ENCODE measurements at places on chromosomes 2 and 18.

- DNase-seq = no peak
Measured at GRCh38 chr2:127226520-127227263, 6.6 kb upstream of the CYP27C1 start.

GRCh38 chr18:49247781-49248180 lies 212.7 kb downstream of the DYM start:
- DNase-seq = no peak

DNA sequence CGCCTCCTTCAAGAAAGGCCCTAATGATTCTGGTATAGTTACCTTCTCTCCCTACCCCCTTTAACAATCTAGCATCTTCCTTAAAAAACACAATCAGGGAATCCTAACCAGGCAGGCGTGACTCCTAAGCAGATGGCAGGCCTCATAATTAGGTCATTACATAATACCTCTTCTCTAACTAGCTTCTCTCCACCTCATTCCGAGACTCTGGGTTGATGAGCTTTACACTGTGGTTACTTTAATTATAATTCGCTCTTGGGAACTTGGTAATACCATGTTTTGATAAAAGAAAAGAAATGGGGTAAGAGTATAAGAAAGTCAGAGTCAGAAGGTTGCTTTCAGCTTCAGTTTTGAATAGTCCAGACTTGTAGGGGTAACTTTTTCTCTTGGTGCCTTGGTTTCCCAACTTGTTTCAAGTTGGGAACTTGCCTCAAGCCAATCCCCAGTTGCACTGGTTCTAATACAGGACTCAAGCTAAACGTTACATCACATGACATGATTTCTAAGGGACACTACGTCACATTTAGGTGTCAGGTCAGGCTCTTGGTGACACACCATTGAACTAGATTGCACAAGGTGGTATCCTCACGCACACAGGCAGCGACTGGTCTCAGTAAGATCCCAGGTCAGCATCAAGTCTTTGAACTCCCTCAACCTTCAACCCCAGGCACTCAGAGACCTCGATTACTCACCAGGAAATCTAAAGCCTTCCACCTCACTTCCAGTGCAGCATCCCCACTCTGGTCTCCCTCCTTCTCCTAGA lies 59.2 kb downstream of the AAK1 start:
- DNase-seq = no peak

GRCh38 chr2:207619764-207620203 lies 5.4 kb downstream of the METTL21A start:
- no peak for DNase-seq

GRCh38 chr2:100944617-100945432 lies 57.3 kb upstream of the RPL31 start:
- DNase-seq = no peak

DNA sequence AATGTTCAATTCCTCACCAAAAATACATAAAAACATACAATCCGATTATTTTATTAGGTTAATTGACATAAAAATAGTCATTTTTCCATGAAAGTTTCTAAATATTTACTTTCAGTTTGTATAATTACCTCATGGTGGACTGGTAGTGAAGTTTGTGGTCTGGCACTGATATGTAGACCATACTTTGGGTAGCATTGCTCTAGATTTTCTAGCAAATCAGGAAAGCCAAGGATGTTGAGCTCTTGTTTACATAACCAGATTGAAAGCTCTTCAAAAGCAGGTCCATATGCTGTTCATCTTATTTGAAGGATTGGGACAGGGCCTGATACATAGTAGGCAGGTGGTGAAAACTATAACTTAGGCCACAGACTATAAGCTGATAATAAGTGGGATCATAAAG lies 61.8 kb downstream of the COMMD1 start:
- DNase-seq = no peak

DNA sequence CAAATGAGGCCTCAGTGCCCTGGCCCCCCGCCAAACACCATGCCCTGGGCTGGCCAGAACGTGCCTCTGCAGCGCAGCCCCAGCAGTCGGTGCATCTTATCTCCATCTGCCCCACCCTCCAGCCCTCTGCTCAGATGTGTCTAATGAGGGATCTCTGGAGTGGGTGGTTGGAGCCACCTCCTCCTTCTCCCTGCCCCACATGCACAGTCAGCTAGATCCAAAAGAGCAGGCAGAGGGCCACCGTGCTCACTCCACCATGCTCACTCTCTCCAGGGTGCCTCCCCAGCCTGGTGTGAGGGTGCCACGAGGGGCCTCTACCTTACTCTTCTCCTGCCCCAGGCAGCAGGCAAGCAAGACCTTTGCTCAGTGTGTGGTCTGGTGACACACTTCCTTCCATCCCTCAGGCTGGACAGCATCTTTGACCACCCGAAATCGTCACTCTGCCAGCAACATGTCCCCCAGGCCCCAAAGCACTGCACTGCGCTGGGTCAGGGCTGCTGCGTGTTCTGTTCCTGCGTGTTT lies 266.1 kb upstream of the HDAC4 start:
- no peak for DNase-seq

DNA sequence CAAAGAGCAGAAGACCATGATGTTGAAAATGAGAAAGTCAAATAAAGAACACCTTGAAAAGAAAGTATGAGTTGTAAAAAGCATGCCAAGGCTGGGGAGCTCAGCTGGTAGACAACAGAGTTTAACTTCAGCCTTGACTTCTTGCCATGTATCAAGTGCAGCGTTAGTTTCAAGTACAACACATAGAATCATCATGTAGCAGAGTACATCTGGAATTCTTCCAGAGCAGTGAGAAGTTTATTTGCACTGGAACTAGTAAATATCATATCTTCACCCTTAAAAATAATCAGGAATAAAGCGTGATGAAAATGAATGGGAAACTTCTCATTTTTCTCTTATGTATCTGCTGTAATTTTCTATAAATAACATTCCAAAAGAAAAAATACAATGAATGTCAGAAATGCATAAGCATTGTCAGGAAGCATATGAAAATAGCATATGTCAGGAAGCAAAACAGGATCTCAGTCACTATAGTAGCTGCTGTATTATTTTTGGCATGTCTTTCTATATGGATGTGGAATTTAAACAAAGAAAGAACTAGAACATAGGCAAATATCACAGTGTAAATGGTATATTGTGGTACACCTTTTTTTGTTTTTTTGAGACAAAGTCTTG lies 10.1 kb upstream of the SULT1C4 start:
- DNase-seq = no peak

DNA sequence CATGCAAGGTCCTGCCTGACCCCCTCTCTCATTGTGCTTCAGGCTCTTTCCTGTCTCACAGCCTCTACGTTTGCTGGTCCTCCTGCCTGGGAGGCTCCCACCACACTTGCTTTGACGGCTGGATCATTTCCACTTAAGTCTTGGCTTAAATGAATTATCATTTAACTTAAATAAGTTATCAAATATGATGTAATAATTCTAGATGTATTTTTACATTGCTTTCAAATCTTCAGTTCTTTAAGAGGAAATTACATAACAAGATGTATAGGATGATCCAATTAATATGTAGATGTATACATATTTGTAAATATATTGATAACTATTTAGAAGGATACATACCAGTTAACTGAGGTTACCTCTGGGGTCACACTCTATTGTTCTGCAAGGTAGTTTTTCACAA lies 102.6 kb upstream of the SP3 start:
- DNase-seq = no peak

DNA sequence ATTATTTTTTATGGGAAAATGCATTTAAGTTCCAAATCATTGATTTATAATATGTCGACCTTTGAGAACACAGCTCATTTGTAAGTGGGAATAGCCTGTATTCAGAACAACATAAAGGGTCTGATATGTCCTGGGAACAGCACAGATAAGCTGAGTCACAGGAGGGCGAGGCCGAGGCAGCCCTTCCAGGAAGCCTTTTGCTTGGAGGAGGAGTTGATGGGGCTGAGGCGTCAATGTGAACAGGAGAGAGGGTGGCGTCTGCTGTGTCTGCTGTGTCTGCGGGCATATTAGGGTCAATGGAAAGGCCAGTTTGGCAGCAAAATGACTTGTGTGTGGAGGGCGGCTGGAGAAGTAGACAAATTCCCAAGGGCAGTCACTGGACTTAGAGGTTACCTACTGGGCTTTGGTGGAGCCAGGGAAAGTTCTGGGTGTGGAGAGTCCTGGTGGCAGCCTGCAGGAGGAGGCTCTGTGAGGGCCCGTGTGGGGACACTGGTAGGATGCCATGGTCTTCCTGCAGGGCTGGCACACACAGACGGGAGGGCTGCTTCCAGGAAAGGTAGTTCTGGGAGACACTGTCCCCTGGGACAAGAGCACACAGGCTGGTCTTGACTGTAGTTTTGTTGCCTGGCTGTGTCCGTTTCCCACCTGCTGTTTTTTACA lies 128.1 kb downstream of the GLI2 start:
- no peak for DNase-seq

- no peak for DNase-seq
Measured at GRCh38 chr2:183608747-183609146, 484.5 kb downstream of the NUP35 start.

DNA sequence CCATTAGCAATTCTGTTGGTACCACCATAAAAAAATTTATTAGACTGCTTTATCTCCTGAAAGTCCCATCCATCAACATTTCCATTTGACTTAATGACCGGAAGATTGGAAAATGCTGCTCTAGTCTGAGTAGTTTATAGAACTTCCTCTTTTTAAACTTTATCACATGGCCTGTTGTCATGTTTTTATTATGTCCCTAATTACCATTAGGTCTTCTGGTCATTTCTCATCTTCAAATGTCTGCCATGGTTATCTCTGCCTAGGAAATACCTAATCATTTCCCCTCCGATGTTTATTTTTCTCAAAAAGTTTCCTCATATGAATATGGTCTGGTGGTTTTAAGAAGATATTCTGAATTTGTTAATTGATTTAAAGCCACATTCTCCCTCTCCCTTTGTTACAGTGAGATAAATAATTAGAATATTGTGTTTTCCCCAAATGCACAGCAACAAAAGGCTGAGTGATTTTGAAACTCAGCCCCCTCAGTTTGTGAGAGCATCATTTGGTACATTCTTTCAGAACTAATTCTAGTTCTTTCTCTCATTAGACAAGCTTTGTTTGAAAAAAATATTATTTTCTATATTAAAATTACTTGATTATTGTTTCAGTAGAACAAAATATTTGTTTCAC lies 317.1 kb upstream of the ST6GAL2 start:
- DNase-seq = no peak

GRCh38 chr2:11508279-11508678 lies 25.6 kb upstream of the GREB1 start:
- no peak for DNase-seq

DNA sequence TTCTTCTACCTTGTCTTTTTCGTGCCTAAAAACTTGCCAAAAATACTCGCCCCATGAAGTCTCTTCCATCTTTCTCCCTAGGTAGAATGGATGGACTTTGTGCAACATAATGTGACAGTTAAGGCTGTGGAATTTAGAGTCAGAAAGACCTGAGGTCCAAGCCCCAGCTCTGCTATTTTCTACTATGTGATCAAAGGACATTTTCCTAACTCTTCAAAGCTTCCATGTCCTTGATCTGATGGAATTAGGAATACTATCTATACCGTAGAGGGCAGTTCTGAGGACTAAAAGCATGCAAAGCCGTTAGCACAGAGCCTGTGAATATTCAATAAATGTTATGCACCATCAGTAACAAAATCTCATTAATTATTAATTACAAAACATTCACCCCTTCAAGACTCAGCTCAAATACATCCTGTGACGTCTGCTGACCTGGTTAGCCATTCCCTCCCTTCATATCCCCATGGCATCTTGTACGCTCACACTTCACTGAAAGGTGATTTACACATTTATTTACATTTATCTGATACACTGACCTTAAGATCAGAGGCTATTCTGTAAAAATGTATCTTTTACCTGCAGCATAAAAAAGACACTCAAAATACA lies 15.1 kb downstream of the IWS1 start:
- no peak for DNase-seq

GRCh38 chr2:28570431-28570830 lies 74.6 kb downstream of the PLB1 start:
- no peak for DNase-seq

DNA sequence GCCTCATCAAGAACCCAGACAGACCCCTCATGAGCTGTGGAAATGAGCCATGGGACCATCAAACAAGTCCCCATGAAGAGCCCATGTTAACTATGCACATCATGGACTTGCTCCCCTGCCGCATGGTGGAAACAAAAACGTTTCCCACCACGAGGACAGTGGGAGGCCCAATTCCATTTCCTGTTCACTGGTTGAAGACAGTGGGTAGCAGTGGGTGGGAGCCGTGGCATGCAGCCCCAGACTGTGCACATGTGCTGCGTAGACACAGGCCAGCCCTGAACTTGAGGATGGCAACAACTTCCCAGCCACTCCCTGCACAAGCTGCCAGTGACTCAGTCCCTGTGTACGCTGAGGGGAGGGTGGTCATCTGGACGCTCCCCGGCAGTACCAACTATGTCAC lies 108.4 kb upstream of the LMAN1 start:
- DNase-seq = no peak

- no peak for DNase-seq
Measured at GRCh38 chr2:206220997-206221396, 53.5 kb upstream of the ZDBF2 start.

DNA sequence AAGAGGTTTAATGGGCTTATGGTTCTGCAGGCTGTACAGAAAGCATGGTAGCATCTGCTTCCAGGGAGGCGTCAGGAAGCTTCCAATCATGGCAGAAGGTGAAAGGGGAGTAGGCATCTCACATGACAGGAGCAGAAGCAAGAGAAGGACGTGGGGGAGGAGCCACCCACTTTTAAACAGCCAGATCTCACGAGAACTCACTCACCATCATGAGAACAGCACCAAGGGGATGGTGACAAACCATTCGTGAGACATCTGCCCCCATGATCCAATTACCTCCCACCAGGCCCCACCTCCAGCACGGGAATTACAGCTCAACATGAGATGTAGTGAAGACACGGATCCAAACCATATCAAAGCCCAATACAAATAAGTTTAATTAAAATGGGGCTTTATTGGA lies 113.8 kb downstream of the ATL2 start:
- no peak for DNase-seq

- no peak for DNase-seq
Measured at GRCh38 chr2:24970483-24971285, 1.1 kb downstream of the DNAJC27 start.

DNA sequence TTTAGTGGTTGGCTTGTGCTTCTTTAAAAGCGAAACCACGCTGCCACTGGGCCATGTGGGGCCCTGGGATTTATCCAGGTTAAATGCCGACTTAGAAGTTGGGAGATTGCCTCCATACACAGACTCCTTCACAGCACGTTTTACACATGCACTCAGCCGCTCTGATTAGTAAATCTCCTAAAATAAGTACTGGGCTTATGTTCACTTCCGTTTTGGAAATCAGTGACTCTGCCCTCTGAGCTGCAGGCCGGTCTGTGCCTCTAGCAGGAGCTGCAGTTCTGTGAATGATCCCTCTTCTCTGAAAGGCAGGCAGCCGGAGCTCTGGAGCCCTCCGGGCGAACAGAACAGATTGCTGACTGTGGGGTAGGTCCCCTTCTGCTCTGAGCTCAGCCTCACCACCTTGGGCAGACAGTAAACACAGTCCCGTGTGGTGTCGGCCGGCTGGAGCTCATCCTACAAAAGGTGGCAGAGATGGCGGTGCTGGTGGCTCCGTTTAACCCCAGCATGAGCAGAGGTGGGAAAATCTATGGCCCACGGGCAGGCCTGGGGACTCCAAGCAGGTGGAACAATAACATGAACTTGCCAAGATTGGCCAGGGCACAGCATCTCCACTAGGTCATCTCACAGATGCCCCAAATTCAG lies 9.8 kb upstream of the RAB17 start:
- no peak for DNase-seq

Data from stimulated activated CD8-positive, alpha-beta memory T cell treated with anti-CD3 and anti-CD28 coated beads, Interleukin-4, amount 100 ng/mL, for 1 hour (primary cell).